ENCODE measurements at places on chromosomes 13 and 19.

DNA sequence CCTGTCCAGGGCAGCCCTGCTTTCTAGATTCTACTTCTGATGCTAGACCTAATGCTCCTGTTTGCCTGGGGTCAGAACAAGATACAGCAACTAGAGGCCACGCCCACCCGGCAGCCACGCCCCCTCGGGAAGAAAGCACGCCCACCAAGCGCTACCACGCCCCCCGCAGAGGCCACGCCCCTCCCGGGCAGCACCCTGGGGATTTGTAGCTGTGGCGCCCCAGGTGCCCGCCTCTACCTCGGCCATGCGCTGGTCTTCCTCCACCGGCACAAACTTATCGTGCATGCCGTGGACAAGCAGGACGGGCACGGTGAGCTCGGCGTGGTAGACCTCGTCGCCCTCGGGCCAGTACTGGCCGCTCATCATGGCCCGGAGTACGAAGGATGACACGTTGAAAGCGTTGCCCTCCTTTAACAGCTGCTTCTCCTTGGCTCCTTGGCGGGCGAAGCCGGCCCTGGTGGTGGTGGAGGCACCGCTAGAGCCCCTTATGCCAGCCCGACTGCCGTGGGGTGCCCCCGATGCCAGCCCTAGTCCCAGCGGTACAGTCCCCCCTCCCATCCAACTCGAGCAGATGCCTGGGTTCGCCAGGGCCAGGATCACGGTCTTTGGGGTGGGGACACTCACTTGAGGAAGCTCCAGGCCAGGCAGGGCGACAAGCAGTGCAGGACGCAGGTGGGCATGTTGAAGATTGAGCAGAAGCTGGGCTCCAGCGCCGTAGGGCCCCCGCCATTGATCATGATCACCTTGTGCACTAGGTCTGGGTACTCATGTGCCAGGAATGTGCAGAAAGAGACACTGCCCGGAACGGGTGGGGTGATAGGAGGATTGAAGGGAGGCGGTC is 9.0 kb downstream of the ABHD8 start:
- DNase-seq = no peak

DNA sequence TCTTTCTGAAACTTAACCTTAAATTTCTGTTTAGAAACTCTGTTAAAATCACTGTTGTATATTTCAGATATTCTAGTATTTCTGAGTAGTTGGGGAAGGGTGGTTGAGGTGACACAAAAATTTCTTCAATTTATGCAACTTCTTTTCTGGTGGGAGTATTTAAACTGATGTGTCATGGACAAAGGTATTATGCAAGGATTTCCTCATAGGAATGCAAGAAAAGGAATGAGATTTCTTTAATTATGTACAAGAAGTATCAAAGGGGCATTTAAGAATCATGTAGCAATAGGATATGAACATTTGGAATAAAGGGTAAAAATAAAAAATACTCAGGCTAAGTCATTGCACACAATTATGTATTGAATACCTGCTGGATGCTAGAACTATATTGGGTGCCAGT is 575.8 kb upstream of the KLF12 start:
- DNase-seq = no peak

GRCh38 chr13:36332986-36333385 is 13.2 kb downstream of the SPART start:
- no peak for DNase-seq

- no peak for DNase-seq
Measured at GRCh38 chr19:40256512-40256911, 28.6 kb downstream of the AKT2 start.

GRCh38 chr19:35436477-35437405 is 11.3 kb upstream of the FFAR2 start:
- no peak for DNase-seq

- DNase-seq = no peak
Measured at GRCh38 chr19:47093254-47093653, 20.3 kb downstream of the ZC3H4 start.

GRCh38 chr13:80814541-80814940 is 473.6 kb upstream of the SPRY2 start:
- DNase-seq = no peak

DNA sequence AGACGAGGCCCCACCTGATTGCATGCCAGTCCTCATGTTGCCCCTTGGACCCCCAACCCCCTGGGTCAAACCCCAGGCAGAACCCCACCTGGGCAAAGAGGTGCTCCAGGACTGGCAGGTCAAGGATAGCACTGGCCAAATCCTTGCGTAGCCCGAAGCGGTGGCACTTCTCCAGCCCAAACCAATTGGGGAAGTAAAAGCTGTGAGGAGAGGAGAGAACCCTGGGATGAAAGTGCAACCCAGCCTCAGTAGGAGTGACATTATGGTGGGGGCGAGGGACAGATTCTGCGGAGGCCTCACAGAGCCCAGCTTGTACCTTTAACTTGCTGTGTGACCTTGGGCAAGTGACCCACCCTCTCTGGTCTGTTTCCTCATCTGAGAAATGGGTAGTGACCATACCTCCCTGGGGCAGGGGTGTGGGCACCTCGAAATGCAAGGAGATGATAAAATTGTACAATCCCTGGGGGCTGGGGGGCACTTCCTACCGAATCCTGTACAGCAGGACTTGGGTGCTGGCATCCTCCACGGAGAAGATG is 4.4 kb downstream of the JAK3 start:
- DNase-seq = no peak

DNA sequence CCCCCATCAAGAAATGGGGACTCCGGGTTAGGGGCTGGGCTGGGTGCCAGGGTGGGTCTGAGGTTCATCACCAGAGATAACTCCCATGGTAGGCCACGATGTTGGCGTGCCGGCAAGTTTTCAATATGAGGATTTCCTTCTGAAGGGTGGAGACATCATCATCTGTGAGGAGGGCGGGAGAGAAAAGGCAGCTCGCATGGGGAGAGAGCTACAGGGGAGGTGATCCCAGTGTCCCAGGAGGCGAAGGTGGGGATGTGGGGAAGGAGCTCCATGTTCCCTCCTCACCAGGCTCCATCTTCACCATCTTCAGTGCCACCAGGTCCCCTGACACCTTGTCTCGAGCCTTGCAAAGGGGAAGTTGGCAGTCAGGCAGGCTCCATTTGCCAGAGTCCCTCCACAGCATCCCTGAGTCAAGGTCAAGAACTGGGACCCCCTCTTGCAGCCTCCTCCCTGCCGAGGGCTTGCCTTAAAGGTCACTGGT is 430 bp downstream of the MAP4K1 start:
- no peak for DNase-seq

DNA sequence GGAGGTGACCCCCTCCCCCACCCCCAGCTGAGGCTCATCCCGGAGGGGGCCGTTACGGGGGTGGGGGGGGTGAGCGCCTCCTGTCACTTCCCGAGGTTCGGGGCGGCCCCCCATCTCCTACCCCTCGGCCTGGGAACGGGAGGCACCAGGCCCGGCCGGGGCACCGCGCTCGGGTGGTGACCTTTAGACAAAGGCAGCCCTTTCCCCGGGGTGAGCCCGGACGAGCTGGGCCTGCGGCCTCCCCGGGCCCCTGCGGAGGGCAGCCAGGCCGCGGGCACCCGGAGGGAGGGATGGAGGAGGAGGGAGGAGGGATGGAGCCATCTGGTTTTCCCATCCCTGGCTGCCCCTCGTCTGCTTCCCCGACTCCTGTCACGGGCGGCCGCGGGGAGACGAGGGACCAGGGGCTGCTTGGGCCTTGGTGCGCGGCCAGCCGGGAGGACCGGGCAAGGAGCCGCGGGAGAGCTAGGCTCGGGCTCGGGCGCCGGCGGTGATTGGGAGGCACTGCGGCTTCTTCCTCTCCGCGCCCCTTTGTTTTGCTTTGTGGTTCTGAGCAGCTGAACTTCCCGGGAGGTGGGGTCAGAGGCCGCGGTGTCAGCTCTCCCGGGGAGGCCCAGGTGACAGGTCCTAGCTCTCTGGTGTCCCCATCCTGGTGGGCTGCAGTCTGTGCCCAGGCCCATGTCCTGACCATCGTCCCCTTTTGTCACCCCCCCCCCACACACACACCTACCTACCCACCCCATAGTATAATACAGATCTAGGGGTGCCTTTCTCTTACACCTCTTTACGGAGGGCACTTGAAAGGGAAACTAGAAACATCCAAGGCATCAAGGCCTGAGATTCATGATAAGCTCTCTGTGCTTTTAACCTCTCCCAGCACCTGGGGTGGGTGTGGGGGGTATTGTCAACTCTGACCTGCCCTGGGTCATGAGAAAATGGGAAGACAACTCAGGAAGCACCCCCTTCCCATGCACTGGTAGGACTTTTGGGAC is 1.3 kb downstream of the BICRA start:
- peak; percentile 15 for DNase-seq

DNA sequence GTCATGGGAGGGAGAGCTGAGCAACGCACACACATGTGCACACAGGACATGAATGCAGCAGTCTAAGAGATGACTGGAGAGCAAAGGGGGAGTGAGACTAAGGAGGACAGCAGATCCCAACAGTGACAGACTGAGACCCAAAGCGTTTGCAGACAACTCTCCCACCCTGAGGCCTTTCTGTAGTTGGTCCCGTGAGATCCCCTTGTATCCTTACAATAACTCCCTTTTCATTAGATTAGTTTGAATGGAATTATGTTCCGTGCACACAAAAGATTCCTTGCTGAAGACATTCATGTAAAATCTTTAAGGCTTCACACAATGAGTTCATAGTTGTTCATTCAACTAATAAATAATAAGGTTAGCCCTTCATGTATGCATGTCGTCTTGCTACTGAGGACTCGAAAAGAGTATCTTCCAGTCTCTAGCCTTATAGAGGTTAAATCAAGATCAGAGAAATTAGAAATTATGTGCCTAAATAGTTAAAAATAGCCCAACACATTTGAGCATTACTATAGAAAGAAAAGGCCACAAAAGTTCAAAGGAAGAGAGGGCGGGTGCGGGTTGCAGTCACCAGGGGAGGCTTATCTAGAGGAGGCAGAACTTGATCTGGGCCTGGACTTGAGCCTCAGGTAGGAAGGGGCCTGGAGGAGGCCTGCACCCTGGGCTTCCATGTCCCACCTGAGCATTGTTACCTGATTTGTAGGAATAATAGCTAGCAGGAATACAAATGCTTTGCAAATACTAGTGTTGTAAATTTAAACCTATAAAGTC is 3.1 kb upstream of the GTF3A start:
- no peak for DNase-seq

GRCh38 chr19:2179095-2179494 is 15.4 kb downstream of the DOT1L start:
- no peak for DNase-seq

DNA sequence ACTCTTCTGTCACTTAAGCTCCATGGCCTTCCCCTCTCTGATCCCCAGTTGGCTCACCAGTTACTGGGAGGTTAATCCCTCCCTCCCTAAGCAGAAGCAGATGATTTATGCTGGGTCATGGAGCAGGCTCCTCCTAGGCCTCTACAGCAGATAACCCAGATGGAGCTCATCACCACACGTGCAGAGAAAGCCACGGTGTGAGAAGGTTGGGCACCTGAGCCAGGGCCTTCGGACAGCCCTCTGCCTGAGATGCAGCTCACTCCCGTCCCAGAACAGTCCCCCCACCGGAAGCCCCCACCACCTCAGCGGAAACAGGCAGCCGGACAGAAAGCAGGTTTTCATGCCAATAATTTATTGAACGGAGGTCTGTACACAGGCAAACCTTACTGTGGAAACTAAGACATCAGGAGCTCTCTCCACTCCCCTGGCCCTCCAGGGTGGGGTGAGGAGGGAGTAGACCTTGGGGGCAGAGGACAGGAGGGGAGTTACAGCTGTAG is 9.8 kb downstream of the ZNF526 start:
- DNase-seq = no peak

DNA sequence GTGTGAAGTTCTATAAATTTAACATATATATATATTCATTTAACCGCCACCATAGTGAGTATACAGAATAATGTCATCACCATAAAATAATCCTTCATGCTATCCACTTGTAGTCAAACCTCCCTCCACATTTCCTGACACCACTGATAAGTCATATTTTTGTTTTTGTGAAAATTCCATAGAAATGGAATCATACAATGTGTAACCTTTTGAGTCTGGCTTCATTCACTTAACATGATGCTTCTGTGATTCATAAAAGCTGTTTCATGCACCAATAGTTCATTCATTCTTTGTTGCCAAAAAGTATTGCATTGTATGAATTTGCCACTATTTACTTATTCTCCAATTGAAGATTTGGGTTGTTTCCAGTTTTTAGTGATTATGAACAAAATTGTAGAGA is 497.5 kb upstream of the PCDH20 start:
- no peak for DNase-seq

DNA sequence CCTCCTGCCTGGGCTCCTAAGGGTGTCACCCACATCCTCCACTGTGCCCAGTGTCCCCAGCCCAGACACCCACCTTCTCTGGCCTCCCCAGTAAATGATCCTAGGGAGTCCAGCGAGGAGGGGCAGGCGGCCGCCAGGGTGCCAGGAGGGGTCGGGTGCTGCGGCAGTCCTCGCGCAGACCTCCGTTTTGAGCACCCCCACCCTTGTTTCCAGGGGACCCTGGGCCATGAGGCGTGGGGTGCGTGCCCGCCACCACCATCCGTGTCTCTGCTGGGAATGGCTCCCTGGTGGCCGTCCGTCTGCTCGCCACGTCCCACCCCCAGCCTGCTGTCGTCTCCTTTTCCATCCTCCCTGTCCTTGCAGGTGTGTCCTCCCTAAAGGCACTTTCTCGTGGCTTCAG is 133.0 kb downstream of the KDM4B start:
- no peak for DNase-seq

GRCh38 chr19:18613589-18614234 is 1.0 kb downstream of the TMEM59L start:
- DNase-seq = no peak

DNA sequence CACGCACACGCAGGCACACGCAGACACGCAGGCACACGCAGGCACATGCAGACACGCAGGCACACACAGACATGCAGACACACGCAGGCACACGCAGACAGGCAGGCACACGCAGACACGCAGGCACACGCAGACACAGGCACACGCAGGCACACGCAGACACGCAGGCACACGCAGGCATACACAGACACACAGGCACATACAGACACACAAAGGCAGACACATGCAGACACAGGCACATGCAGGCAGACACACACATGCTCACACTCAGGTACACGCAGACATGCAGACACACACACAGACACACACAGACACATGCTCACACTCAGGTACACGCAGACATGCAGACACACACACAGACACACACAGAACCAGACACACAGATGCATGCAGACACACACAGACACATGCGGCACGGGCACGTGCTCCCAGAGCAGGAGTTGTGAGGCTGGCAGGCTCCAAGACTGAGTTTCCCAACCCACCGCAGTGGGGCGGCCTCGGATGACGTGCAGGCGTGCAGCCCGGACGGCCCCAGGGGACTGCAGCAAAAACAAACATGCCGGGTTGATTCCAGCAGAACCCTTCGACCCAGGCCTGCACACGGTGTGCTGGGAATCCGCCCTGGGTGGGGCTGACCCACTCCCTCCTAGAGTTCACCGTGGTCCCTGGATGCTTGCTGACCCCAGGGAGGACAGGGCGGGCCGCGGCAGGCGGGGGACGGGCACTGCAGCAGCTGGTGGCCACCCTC is 100.0 kb downstream of the GADD45B start:
- DNase-seq = no peak

- peak; percentile 69 for DNase-seq
Measured at GRCh38 chr19:4768934-4769777, 22.4 kb upstream of the FEM1A start.

- DNase-seq = no peak
Measured at GRCh38 chr19:13228561-13228960, 78.3 kb downstream of the IER2 start.
